ENCODE measurements at places on chromosomes 7 and 10.

- no peak for DNase-seq
These were observed 62.0 kb downstream of the VSTM4 start for GRCh38 chr10:49053053-49053997.

DNA sequence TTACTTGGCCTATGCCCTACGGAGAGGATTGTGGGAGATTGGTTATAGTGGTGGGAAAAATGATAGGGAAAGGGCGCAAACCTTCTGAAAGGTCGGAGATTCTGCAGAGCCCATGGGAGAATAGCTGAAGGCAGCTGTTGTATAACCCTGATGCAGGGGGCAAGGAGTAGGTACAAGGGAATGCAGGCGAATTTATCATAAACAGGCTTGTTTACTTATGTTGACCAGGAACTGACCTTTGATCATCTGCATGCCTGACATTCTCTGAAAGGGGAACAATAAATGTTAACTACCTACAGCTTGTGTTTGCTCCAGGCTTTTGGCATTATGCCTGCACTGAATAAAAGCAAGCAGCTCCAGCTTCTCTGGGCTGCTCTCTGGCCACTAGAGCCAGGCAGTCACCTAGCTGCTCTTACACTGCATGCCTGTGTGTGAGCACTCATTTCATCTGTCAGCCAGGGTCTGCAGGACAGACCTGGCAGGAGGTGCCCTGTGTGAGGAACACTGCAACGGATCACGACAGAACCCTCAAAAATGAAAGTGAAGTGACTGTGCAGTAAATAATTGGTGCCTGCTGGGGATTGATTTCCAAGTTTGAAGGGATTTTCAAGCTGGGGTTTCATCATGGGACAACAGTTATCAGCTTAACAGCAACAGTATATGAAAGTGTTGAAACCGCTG lies 31.1 kb upstream of the ABCA13 start:
- no peak for DNase-seq

- DNase-seq, result no peak
These were observed 2.4 kb downstream of the CCDC71L start for GRCh38 chr7:106658316-106659165.

DNA sequence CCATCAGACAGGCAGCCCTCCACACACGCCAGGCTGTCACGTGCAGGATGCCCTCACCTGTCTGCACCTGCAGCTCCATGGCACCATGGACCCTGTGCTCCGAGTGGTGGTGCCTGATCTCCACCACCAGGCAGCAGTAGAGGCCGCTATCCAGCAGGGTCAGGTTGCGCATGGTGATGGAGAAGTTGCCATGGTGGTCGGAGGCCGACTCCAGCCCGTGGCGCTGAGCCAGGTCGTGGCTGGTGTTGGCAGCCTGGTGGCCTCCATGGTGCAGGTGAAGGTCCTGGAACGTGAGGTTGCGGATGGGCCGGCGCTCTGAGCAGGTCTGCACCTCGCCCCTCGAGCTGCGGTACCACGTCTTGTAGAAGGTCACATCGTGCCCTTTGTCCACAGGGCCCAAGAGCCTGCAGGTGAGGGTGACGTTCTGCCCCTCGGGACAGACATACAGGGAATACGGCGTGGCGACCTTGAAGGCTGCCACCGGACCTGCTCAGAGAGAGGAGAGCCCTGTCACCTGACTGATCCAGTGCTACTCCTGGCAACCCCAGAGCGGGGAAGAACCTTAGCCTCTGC lies 11.7 kb downstream of the VSIR start:
- DNase-seq, result no peak

GRCh38 chr7:143013893-143014292 lies 13.0 kb downstream of the OR9A2 start:
- DNase-seq, result no peak

DNA sequence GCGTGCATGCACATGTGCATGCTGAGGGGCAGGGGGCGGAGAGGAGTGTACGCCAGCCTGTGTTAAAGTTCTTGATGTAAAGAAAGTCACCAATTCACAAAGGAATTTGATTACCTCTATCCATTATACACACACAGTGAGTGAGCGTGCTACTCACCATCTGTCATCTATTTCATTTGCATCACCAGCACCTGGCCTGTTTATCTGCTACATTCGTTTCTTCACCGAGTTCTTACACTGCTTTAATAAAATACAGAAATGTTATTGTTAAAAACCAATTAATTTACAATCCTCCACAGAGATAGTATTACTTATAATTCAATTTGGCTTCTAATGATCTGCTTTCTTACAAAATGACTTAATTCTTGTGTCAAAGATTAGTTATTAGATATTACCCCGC lies 32.6 kb downstream of the NEUROD6 start:
- DNase-seq, result no peak

DNA sequence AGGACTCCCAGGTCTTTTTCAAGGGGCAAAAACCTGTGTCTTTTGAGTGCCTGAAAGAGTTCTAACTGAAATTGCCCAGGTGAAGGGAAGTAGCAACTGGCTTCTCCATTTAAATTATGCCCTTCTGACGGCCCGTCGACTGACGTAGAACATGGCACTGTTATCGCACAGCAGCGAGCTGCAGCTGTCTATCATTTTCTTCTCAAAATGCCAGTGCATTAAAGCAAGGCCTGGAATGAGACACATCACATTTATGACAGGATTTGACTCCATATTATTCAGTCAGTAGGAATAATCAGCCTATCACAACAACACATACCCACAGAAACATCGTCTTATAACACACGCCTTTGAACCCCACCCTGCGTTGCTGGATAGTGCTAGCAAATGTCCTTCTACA lies 69.7 kb downstream of the CELF2 start:
- DNase-seq, result no peak

- no peak for DNase-seq
These were observed 20.3 kb upstream of the IGF2BP3 start for GRCh38 chr7:23490357-23491135.

- no peak for DNase-seq
These were observed 446.5 kb downstream of the INHBA start for GRCh38 chr7:41256186-41256945.

DNA sequence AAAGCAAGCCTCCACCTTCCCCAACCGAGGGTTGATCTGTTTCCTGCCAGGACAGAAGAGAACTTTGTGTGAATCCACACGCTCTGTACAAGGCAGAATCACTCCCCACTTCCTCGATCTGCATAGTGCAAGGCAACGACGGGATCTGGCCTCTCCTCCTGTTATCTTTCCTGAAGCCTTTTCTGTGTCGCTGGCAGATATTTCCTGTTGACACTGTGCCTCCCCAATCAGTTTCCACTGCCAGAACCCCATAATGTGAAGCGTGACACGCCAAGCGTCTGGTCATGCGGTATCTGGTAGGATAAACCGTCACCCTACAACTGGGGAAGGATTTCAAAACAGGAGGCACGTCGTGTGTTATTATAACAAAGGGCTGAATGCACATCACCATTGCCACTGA lies 57.2 kb downstream of the FAM171A1 start:
- no peak for DNase-seq

GRCh38 chr10:131211559-131211958 lies 100.0 kb downstream of the TCERG1L start:
- peak; percentile 50 for DNase-seq

- DNase-seq, result peak; percentile 78
These were observed 16.2 kb upstream of the NME8 start for GRCh38 chr7:37832194-37832593.

GRCh38 chr7:125563964-125564529 lies 634.4 kb upstream of the POT1 start:
- no peak for DNase-seq

DNA sequence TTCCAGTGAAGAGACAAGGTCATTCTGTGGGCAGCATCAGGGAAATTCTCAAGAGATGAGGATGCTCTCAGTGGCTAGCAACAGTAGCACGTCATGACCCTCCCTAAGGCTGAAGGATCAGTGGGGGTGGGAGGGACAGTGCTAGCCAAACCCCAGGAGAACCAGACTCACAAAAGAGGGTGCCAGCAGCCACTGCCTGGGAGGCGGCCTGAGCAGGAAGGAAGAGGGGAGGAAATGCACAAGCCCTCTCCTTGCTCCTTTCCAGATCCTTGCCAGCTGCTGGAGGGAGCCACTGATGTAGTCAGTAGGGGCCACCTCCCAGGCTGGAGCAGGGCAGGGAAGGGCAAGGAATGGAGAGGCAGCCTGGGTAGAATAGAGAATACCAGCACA lies 302.7 kb downstream of the RPS24 start:
- DNase-seq, result peak; percentile 65

DNA sequence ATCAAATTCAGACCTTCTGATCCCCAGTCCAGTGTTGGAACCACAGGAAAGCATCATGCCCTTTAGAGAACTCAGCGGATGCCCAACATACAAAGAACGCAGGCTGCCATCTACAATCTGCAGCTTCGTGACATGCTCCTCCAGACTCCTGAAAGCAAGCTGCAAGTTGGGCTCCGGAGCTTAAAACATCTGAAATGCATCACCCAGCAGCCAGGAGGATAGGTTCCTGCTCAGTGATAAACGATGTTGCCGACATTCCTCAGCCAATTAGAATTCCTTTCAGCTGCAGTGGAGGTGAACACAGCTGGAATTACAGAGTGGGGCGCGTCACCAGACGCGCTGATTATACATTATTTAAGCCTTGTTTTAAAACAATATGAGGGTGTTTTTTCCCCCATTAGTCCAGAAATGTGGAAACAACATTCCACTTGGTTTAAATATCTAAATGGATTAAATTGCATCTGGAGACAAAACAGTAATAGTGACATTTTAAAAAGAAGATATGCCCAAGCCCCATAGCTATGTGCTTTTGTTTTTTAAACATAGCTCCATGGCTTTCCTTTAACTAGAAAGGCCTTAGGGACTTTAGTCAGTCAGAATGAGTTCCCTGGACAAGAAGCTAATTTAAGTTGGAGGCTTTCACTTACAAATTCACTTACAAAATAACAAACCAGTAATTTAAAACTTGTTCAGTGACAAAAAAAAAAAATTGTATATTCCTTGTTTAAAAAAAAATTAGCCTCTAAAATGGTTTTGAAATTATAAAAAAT lies 6.3 kb downstream of the SMURF1 start:
- no peak for DNase-seq

- DNase-seq, result no peak
These were observed 25.6 kb upstream of the MGMT start for GRCh38 chr10:129441372-129442009.

DNA sequence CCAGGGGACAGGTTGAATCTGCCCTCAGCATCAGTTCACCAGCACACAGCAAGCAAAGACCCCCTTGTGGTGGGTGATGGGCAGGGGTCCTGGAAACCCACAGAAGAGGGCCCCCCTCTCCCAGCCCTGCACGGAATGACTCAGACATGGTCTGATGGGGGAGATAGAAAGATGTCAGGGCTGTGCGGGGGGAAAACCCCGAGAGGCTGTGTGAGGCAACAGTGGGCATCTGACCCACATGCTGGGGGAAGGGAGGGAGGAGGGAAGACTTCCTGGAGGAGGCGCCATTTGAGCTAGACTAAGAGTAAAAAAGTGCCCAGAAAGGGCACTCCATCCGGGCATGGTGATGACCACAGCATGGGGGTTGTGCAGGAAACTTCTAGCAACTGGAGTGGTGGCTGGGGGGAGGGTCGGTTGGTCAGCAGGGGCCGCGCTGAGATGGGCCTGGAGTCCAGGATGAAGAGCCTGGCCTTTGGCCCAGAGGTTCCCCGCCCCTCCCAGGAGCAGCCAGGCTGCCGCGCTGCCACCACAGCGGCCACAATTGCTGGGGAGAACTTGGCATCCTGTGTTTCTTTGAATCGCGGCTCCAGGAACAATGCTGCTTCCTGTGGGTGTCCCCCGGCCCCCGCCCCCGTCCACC lies 2.5 kb downstream of the LFNG start:
- no peak for DNase-seq

GRCh38 chr10:35458500-35459448 lies 122.5 kb downstream of the CCNY start:
- no peak for DNase-seq

GRCh38 chr7:108136191-108136688 lies 6.1 kb upstream of the LAMB4 start:
- DNase-seq, result no peak

- no peak for DNase-seq
These were observed 391.4 kb upstream of the ETV1 start for GRCh38 chr7:14380881-14381280.

GRCh38 chr7:55005241-55005851 lies 13.5 kb upstream of the EGFR start:
- no peak for DNase-seq
